ENCODE measurements at places on chromosomes 3 and 15.

DNA sequence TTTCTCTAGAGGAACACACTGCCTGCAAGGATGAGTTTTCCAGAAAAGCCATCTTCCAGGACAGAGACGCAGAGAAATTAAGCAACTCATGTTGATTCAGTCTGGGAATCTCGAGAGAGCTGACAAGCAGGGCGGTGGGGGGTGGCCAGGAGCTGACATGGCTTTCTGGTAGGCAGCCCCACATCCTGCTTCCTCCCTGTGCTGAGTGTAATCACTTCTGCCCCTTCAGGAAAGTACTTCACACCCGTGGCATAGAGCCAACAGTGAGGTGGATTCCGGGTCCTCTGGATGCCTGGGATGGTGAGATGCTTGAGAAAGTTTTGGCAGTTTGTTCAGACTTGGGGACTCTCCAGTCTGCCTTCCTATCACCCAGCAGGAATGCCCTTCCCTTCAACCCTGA lies 221.1 kb downstream of the SLCO3A1 start:
- no peak for DNase-seq

- no peak for DNase-seq
These were observed 26.9 kb upstream of the ZNF280D start for GRCh38 chr15:56760186-56760585.

DNA sequence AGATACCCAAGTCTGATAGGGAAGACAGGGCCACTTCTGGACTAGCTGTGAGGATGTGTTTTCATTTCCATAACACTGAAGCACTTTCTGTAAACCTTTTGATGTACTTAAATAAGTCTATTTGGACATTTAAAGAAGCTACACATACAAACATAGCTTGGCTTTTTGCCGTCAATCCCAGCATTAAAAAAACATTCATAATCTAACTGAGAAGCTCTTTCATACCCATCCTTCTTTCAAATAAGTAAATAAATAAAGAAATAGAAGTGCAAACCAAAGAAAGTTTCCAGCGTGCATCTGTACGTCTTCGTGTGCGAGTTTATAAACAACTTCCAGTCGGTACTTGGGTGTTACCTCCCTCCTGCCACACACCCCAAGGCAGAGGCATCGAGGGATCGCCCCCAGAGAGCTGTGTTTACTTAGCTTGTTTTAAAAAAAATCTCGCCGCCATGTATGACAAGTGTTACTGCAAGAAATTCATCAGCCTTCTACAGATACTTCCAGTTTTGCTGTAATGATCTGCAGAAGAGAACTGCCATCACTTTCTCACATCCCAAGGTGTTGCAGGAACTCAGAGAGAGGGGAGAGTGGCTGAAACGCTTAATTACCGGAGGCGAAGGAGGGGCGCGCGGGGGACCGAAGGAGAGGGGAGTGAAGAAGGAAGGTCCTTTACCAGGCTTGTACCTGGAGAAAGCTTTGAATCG lies 9.0 kb upstream of the MEIS2 start:
- DNase-seq, result no peak

DNA sequence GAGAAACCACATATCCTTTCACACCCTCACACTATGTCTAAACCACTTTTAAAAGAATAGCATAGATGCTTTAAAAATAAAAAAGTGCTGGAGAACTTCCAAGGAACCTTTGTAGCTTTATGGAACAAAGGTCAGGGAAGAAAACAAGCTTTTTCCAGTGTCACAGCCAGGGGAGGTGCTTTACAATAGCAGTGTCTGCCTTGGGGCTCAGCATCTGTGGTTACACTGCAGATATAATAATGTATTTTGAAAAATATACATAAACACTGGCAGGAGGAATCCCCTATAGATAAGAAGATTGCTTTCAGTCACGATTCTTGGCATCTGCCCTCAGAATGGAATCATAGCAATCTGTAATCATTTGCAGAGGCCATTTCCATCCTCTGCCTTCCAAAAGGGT lies 362.4 kb upstream of the LRRC3B start:
- no peak for DNase-seq

DNA sequence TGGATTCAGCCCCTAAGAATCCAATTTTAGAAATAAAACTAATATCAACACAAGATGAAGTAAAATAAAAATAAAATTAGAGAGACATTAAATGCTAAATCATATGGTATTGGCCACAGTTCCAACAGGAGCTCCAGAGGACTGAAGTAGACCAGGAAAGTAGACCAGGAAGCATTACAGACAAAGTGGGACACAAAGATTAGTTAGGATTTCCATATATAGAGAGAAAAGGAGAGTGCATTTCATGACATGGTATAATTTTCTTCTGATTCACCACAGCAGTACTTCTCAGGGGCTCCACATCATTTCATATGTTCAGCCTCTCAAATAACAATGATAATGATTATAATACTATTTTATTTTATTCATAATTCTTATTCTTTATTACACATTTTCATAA lies 18.3 kb downstream of the FGF7 start:
- DNase-seq, result no peak

GRCh38 chr3:13890377-13891016 lies 10.6 kb upstream of the WNT7A start:
- DNase-seq, result no peak

DNA sequence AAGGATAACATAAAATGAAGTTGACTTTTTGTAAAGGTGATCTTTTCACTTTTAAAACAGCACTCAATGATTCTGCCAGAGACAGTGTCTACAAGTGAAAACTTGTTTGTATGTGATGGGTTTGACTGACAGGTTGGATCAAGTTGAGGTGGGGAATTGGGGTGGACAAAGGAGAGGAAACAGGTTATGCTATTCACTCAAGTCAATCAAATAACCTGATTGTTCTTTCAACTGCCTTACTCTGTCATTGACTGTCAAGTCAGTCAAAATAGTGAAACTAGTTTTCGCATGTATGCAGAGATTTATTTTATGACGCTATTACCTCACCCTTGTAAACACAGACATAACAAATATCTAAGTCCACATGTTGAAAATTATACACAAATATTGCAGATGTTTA lies 187.7 kb downstream of the ROBO2 start:
- no peak for DNase-seq

GRCh38 chr15:90955624-90956273 lies 1.1 kb downstream of the RCCD1 start:
- no peak for DNase-seq
